DMS79 treated with DMSO at 0.1 percent for 48 hours (cell line): ENCODE measurements at places on chromosomes 2 and 18.

DNA sequence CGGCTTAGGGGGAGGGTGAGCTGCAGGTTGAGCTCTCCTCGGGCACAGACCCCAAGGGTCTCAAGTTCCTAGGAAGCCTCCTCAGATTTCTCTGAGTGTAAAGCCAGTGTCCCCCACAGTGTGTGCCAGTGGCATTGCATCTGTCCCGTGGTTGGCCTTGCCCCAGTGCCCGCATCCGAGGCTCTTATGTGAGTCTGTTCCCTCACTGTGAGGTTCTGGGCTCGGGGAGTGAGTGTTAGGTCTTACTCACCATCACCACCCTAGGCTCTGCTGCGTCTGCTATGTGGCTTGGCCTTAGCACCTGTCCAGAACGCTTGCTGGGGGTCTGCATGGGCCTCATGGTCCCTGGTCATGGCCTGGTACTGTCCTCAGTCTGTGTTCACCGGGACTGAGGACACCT lies 88.7 kb upstream of the PXDN start:
- DNase-seq = no peak

DNA sequence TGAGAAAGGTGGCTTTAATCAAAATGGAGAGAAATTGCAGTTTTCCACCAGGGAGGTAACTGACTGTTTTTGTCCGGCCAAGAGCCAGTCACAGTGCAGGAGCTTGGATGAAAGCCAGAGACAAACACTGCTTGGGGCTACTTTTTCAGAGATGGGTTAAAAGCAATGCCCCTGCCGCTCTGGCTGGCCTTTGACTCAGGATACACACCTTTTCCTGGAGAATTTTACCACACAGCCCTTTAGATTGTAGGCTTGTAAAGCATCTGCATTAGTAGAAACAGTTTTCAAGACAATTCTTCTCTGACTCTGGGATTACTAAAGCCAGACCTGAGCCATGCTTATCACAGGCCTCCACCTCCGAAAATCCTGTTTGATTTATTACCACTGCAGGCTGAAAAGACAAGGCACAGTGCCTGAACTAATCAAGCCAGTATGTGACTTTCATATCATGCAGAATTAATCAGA lies 79.7 kb downstream of the CCBE1 start:
- DNase-seq = no peak

GRCh38 chr2:98637401-98638147 lies 29.2 kb downstream of the UNC50 start:
- DNase-seq = no peak

GRCh38 chr18:74184875-74185274 lies 36.6 kb downstream of the TIMM21 start:
- no peak for DNase-seq

- DNase-seq = no peak
Measured at GRCh38 chr2:237449193-237449881, 35.4 kb upstream of the COL6A3 start.

GRCh38 chr2:25664183-25664964 lies 9.0 kb downstream of the DTNB start:
- DNase-seq = no peak

GRCh38 chr2:236052926-236053821 lies 115.0 kb downstream of the GBX2 start:
- no peak for DNase-seq

DNA sequence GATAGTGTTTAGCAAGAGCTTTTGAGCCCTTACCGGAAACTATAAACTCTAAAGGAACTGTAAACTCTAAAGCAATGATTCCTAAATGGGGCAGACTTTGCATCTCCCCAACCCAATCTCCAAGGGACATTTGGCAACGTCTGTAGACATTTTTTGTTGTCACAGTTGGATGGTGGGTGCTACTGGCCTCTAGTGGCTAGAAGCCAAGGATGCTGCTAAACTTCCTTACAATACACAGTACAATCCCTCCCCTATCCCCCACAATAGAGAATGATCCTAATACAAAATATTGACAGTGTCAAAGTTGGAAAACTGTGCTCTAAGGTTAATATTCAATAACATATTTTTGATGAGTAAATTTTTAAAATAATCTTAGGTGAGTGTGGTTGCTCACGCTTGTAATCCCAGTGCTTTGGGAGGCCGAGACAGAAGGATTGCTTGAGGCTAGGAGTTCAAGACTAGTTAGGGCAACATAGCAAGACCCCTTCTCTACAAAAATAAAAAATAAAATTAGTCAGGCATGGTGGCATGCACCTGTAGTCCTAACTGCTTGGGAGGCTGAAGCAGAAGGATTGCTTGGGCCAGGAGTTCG lies 66.7 kb downstream of the PTPN4 start:
- DNase-seq = no peak

- peak; percentile 24 for DNase-seq
Measured at GRCh38 chr18:37481491-37481890, 84.1 kb downstream of the CELF4 start.

DNA sequence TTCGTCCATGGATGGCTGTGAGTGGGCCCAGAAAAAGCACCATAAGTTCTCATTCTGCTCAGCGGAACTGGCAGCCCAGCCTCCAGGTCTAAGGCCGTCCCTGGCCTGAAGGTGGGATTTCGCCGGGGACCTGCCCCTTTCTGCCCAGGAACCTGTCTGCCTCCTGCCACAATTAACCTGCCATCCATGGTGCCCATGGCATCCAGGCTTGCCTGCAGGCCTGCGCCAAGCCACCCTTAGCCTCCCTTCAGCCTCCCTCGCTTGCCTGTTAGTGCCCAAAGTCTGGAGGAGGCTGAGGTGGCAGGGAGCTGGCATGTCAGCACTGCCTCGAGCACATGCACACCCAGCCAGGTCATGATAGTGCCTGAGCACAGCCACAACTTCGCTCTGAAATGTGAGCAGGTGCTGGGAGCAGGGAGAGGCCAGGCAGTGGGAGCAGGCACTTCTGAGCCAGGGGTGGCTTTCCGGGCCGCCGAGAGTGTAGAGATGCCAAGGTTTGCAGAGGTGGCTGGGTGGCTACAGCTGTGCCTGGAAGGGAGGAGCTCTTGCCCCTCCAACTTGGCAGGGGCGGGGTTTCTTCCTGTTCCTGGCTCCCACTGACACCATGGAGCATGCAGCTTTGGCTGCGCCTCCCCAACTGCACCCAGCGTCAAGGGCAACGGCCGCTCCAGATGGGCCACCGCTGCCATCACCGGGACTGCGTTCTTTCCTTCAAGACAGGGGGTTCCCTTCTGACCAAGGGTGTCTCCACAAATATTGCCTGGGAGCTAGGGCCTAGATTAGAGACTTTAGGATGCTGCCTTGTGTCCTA lies 648.9 kb upstream of the VRK2 start:
- DNase-seq = no peak

- no peak for DNase-seq
Measured at GRCh38 chr2:15993232-15993610, 52.9 kb downstream of the MYCN start.

DNA sequence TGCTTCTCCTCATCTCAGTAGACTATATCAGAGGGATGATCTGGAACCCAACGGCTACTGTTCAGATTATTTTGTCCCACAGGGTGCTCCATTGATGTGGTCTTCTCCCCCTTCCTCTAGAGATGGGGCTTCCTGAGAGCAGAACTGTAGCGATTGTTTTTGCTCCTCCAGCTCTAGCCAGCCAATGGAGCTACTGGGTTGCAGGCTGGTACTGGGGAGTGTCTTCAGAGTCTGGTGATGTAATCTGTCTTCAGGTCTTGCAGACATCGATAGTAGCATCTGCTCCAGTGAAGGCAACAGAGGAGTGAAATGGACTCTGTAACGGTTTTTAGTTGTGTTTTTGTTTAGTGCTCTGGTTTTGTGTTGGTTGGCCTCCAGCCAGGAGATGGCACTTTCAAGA lies 621.9 kb downstream of the RNF144A start:
- DNase-seq = no peak

DNA sequence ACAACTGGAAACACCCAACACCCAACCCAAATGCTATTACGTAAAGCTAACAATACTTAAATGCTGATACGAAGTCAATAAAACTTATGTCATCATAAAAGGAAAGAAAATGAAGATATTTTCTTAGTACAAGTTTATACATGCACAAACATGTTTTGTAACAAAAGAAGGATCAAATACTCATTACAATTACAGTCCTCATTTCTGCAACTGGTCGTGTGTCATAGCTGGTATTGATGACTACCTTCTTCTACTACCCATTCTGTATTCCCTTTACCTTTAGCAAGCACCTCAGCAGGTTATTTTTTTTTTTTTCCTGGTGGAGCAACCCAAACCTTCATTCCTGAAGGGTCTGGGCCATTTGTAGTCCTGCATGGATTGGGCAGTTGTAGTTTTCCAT lies 1298.5 kb downstream of the SUCLG1 start:
- DNase-seq = no peak

DNA sequence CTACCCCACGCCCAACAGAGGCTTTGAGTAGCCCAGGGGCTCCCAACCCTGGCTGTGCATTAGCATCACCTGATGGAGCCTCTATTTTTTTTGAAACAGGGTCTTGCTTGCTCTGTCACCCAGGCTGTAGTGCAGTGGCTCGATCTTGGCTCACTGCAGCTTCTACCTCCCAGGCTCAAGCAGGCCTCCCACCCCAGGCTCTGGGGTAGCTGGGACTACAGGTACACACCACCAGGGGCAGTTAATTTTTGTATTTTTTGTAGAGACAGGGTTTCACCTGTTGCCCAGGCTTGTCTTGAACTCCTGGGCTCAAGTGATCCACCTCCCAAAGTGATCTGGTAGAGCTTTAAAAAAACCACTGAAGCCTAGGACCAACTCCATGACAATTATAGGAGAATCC lies 394.8 kb upstream of the ATP5MC3 start:
- no peak for DNase-seq

GRCh38 chr2:223166983-223167650 lies 115.1 kb downstream of the KCNE4 start:
- no peak for DNase-seq

- peak; percentile 60 for DNase-seq
Measured at GRCh38 chr2:223591596-223591995, 10.6 kb downstream of the SCG2 start.

GRCh38 chr2:237448171-237448570 lies 34.2 kb upstream of the COL6A3 start:
- DNase-seq = no peak
